ENCODE measurements at places on chromosomes 1 and 21.

DNA sequence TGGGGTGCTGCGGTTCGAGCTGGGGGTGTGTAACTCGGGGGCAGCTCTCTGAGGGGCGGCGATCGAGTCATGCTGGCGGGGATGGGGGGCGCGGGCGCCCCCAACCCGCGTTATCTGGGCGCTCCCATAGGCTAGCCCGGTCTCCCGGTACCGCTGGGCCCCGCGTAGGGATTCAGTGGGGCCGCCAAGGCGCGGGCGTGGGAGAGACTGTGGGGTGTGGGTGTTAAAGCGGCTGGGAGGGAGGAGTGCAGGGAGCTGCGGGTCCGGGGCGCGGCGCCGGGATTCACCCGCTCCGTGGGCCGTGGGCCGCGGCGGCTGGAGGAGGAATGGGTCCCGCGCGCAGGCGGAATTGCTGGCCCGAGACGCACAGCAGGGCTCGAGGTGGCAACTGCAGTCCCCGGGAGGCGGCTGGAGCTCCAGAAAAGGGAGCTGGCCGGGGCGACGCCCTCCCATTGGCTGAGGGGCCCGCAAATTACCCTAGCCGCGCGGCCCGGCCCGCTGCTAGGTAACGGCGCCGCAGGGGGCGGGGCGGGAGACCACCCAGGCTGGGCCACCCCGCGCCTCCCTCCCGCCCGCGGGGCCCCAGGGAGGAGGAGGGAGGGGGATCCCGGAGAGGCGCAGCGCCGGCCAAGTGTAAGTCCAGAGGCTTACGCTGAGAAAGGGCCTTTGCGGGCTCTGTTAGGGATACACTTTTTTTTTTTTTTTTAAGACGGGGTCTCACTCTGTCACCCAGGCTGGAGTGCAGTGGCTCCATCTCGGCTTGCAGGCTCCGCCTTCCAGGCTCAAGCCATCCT lies at the start of gene PTCH2:
PTCH2 (minus strand) TSS at position 392 of the 794 bp plus-strand sequence; CDS start at position 71, 321 bp downstream.
- no peak for DNase-seq

- no peak for DNase-seq
These were observed 2.7 kb upstream of the CDC42BPA start for GRCh38 chr1:227321035-227321434.

DNA sequence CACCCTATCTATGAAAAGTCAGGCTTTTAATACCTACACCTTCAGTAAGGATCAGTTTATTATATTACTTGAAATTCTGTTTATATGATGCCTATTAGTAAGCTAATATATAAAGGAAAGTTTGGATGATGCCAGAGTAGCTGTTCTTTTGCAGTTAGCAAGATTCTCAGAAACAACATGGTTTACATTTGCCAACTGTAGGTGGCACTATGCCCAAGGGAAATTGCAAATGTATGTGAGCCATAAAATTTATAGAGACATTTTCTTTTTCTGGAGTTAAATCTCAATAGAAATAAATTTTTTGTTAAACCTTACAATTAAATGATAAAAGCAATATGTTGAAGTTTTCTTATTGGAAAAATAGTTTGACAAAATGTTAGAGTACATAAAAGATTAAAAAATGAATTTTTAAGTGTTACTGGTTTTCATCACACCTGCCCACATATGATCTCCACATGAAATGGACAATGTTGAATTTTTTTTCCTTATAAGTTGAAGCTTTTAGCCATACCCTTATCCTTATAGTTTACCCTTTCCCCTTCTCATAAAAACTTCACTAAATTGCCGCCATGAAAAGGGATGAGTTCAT lies 32.1 kb upstream of the EPHX4 start:
- peak; percentile 69 for DNase-seq

DNA sequence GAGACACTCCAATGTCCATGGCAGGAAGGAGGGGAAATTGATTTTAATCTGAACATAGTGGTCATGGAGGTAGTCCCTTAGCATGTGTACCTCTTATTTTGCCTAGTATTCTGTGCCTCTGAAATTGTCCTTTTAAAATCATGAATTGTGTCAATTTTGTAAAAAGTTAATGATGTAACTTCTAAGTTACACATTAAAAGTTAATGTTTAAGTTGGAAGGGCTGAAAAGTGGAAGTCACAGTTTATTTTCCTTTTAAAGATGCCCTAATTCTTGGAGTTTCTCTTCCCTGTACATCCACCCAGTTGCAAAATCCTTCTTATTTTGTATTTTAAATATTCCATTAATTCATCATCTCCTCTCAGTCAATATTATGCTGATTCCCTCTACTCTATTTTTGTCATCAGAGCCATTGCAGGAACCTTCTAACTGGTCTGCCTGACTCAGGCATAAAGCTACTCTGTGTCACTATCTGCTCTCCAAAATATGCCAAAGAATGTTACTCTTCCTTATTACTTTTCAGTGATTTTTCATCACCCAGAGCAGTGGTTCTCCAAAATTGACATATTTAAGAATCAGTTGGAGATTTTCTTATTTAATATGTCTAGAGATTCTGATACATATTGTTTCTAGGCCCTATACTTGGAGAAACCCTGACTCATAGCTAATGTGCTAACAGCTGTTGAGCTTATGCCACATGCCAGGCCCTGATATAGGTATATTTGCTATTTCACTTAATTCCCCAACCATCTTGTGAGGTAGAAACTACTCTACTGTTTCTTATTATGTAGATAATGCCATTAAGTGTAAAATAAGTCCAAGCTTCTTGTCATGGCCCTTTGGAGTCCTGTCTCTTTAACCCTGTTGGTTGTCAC lies 5.1 kb downstream of the HOOK1 start:
- no peak for DNase-seq

DNA sequence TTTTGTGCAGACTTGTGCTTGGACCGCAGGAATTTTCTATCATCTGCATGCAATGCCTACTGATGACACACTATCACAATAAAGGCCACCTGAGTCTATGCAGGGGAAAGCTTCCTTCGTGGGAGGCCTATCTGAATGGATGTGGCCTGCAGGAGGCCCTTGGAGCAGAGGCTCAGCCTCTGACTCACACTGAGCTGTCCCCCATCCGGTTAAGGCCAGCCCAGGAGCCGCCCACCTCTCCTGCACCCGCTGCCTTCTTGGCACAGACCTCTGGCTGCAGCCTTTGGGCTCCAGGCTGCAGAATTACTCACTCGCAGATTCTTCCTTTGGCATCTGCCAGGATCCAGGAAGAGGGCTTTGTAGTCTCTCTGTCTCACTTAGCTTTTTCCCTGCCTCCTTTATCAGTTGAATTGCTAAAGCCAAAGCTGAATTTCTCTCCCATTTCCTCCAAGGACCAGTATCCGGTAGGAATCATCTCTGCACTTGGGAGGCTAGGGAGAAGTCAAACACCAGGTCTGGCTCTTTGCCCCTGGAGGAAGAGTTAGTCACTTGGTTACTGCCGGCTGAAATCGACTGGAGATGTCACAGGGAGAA lies 65.1 kb upstream of the JUN start:
- DNase-seq: peak; percentile 100

DNA sequence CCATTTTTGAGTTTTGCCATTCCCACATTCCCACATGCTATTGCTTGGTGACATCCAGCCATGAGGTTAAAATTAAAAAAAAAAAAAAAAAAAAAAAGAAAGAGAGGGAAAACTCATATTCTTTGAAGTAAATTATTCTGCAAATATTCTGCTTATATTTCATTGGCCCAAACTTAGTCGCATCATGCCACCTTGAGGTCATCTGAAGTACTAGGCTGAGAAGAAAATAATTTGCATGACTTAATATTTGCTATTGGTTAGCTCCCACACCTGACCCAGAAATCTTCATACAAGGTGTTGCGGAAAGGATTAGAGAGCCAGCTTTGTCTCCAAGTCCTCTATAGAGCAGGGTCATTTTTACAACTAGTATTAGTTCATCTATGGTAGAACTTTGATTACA lies 2206.0 kb downstream of the MRPL39 start:
- DNase-seq: peak; percentile 23

- DNase-seq: no peak
These were observed 1.8 kb upstream of the MEX3A start for GRCh38 chr1:156083800-156084790.

- no peak for DNase-seq
These were observed 56.4 kb downstream of the DISP3 start for GRCh38 chr1:11535316-11535715.

- no peak for DNase-seq
These were observed 16.6 kb upstream of the RAP1A start for GRCh38 chr1:111602974-111603373.

DNA sequence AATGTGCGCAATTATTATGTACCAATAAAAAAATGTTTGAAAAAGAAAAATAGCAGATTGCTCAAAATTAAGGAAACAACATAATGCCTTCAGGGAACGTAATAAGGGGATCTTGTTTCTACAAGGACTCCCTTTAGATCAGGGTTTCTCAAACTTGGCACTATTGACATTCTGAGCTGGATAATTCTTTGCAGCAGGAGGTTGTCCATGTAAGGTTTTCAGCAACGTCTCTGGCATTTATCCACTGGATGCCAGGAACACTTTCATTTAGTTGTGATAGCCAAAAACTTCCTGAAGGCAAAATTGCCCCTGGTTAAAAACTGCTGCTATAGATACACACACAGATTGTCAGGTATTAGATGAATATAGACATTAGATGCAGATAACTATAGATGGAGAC lies 666.7 kb upstream of the ADAMTS5 start:
- no peak for DNase-seq

DNA sequence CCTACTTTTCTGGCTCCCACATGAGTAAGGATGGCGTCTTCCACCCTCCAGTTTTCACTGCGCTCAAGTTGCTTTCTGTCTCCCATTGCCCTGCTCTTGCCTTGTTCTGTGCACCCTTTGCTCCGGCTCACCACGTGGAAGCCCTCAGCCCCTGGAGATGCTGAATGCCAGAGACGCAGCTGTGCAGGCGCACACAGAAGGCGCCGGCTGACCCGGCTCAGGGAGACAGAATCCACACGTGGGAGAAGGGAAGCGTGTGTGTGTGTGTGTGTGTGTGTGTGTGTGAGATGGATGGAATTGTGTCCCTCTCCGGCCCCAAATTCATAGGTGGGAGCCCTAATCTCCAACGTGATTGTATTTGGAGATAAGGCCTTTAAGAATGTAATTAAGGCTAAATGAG lies 118.2 kb upstream of the ERRFI1 start:
- no peak for DNase-seq

DNA sequence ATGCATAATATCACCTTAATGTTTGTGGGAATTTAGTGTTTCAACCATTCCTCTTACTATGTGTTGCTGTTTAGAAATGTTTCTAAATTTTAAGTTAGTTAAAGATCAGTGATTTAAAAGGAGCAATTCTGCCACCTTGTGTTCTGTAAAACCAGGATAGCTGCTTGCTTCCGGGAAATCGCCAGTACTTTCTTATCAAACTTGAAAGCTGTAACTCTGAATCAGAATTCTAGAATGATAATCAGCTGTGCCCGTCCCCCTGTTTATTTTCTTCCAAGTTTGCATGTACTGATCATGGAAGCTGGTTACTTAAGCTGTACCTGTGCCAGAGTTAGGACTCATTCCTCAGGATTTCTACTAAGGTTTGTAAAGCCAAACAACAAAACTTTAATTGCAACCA lies 656.4 kb downstream of the LTN1 start:
- peak; percentile 71 for DNase-seq

DNA sequence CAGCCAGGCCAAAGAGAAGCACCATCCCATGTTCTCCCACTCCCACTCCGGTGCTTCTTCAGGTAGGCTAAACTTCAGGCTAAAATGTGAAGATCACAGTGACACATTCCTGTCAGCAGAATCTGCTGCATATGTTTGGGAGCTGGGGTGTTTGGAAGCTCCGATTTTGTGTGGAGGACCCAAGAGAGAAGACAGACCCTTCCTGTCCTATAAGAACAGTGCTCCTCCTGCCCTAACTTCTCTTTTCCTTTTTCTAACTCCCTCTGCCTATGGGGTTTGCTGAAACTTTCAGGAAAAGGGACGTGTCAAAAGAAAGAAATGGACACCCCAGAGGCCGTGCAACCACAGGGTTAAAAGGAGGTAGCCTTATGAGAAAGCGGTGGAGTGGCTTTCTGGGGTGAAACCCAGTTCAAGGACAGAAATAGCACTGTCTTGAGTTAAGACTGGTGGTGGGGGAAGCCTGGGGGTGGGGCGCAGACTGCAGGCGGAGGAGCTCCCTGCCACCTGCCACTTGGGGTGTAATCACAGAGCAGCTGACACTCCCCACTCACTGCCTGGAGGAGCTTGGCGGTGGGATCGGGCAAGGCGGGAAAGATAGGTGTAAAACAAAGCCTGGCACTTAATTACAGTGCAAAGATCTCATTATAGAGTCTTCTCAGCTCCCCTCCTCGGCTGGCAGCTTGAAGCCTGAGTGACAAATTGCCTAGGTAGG lies 645 bp upstream of the TLR5 start:
- no peak for DNase-seq
